ENCODE measurements at places on chromosomes 5 and 9.

- DNase-seq: no peak
Measured at GRCh38 chr9:135914921-135915320, 7.6 kb upstream of the CAMSAP1 start.

DNA sequence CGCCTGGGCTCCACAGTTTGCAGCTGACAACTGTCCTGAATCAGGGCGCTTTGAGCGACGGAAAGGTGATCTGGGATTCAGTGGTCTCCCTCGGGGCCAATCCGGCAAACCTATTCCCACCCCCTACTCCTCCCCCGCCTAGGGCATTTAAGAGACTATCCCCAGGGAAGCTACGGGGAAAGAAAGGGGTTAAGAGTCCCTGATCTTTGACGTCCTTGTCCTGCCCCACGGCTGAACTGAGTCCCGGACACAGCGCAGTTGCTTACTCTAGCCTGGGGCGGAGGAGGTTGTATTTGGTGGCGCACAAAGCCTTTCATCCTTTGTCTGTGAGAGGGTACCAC lies 3.4 kb downstream of the RORB start:
- DNase-seq: no peak

- DNase-seq: no peak
Measured at GRCh38 chr5:63931836-63932235, 30.4 kb downstream of the HTR1A start.

- no peak for DNase-seq
Measured at GRCh38 chr9:131609099-131609830, 63.9 kb downstream of the PRRT1B start.

DNA sequence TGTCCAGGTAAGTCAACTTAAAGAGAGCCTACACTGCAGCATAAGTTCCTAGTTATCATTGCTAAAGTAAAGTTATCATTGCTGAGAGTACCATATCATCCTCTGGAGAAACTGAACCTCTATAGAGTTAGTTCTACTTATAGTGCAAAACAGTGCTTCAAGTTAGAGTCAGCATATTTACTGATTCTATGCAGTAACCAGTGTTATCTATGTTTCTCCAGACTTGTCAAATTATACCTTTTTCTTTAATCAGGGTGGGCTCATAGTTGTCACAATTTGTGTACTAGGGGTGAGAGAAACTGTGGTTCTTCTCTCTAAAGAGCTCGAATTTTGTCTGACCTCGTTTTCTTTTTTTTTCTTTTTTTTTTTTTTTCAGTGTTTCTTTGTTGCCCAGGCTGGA lies 79.6 kb downstream of the ANXA2R start:
- DNase-seq: no peak

DNA sequence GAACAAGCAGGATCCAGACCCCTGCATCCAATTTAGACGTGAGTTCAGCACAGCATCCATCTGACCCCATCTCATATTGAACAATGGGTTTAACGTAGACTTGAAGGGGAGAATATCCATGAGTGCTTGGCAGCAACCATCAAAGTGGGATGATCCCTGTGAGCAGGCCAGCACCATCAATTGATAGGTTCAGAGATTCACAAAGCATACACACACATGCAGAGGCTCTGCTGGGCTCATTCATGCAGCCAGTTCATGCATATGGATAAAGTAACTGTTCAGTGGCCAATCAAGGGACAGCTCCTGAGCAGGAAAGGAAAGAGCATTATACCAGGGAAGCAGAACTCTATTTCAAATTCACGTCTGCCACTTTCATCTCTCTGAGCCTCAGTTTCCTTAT lies 24.8 kb upstream of the CPEB4 start:
- DNase-seq: no peak

GRCh38 chr5:76715736-76716455 lies at the start of gene F2R:
Gene F2R, plus strand, starts transcription at chr5:76716126. Its CDS starts 182 bp downstream, at chr5:76716308.
- DNase-seq: peak; percentile 92

- DNase-seq: peak; percentile 75
Measured at GRCh38 chr9:7721291-7721690, 78.3 kb downstream of the DMAC1 start.

DNA sequence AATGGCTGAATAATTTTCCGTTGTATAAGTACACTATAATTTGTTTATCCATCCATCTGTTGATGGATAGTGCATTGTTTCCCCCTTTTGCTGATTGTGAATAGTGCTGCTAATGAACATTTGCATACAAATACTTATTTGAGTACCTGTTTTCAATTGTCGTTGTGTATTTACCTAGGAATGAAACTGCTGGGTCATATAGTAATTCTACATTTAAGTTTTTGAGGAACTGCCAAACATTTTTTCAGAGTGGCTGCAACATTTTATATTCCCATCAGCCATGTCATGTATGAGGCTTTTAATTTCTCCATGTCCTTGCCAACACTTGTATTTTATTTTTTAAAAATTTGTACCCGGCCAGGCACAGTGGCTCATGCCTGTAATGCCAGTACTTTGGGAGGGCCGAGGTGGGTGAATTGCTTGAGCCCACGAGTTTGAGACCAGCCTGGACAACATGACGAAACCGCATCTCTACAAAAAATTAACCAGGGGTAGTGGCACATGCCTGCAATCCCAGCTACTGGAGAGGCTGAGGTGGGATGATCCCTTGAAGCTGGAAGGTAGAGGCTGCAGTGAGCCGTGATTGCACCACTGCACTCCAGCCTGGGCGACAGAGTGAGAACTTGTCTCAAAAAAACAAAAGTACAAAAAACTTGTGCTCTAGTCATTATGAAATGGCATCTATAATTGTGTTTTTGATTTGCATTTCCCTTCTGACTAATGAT lies 2.2 kb upstream of the ANXA6 start:
- no peak for DNase-seq

- DNase-seq: no peak
Measured at GRCh38 chr5:20113031-20113715, 125.2 kb upstream of the CDH18 start.

GRCh38 chr5:91357806-91358205 lies 25.3 kb downstream of the ARRDC3 start:
- no peak for DNase-seq

GRCh38 chr5:60260658-60261057 lies 367.1 kb upstream of the PDE4D start:
- DNase-seq: no peak

DNA sequence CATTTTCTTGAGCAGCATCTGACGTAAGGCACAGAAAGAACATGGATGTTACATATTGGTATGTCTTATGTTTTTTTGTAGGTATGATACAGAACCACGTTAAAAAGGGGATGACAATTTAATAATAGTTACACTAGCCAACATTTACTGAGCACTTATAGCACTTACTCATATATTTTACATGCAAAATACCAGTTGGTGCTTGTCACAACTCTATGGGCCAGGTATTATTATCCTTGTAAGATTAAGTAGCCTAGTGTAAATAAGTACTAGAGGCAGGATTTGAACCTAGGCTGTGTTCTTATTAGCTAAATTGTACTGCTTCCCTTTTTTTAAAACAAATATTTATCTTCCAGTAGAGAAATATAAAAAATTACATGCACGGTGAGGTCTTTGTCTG lies 83.5 kb downstream of the RANBP17 start:
- DNase-seq: no peak

DNA sequence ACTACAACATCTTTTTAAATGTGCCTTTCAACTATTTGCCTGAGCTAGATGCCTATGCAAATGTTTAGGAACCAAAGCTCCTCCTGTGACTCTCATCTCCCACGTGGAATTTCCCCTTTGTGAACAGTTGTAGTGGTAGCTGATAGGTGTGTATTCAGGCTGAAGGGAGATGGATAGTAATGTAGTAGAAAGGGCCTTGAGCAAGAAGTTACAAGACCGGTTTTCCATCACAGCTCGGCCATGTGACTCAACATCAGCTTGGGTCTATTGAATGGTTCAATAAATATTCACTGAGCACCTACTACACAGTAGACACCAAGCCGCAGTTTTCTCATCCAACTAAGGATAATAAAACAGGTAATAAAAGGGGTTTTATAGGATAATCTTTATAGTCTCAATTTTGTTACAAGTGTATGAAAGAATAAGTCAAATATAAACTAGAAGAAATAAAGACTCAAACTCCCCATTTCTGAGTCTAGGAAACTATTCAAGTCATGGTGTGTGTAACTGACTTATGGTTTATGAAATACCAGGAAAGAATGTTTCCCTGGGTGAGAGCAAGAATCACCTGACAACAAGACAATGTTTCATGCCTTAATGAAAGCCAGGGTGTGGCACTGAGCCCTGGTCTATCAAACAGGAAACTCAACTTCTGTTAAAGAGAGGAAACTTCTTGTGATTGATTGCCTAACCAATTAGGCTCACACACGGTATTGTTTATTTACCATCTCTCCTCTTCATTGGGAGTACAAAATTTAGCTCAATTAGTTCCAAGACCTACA lies 187.1 kb upstream of the SPEF2 start:
- no peak for DNase-seq

- DNase-seq: no peak
Measured at GRCh38 chr5:141651728-141652105, 499 bp upstream of the FCHSD1 start.

- no peak for DNase-seq
Measured at GRCh38 chr9:92484563-92484962, 2.3 kb upstream of the ASPN start.

DNA sequence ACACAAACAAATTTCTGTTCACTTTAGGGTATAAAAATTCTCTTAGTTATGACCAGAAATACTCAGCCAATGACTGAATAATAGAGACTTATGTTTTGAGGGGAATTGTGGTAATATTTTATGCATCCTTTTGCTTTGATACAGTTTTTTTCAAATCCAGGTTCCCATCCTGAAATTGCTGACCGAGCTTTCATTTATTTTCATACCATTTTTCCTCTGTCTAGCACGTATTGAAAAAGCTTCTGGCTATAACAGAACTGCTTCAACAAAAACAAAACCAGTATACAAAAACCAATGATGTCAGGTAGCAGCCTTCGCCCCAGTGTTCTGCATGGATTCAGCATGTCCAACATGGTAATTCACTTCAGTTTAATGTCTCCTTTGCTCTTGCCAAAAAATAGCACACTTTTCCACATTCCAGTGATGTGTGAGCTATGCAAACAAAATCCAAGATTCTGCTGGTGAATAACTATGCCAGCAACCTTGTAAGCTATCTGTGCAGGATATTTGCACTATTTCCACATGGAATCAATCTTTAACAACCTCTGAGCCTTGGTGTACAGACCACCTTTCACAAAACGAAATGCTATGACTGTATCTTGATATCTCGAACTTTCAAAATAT lies 22.0 kb downstream of the CCNH start:
- no peak for DNase-seq

DNA sequence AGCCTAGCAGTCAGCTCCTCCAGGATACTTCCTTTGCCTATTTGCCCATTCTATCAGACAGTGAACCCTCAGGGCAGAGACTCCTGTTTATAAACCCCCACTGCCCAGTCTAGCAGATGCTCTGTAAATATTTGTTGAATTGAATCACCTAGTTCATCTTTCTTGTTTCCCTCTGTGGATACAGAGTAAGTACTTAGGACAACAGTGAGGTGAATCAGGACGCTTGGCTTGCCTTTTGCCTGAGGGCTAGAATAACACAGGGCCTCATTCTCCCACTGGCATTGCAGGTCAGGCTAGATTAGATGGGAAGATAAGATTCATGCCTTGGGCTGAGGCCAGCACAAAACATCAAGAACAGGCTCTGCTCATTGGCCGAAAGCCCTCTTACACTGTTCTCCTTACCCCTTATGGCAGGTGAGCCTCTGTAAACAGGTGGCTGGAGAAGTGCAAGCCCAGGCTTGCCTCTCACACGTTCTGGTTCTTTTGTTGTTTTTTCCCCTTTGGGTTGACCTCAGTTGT lies 22.2 kb downstream of the TNFSF8 start:
- no peak for DNase-seq

DNA sequence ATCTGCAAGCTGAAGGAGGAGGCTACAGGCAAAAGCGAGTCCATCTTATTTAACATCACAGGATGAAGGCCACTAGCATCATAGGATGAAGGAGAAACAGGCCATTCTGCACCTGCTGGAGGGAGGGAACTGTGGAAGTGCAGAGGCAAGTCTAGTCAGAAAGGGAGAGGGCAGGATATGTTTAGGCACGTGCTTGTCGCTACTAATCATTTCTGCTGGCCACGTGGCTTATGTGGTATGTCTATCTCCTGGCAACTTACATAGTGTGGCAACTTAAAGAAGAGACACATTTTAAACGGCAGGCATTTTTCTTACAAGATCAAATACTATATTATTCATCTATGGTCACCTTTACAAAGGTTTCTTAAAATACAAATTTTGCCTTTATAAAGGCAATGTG lies 74.0 kb downstream of the GNAQ start:
- no peak for DNase-seq

DNA sequence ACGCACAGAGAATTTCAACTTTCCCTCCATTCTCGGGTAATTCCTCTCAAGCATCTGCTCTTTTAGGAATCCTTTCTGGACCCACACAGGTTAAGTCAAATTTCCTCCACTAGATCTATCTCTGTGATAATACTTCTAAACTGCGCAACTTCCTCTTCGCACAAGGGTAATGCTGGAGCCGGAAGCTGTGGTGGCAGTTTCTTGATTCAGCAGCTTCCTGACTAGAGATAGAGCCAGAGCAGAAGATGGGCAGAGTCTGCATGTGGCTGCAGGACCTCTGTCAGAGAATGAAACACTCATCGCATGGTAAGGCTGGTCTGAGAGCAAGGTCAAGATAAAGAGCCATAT lies 11.1 kb upstream of the CDC42SE2 start:
- no peak for DNase-seq

- DNase-seq: no peak
Measured at GRCh38 chr5:179867476-179867875, 8.9 kb upstream of the MRNIP start.

GRCh38 chr9:29437526-29437925 lies 1864.2 kb upstream of the C9orf72 start:
- no peak for DNase-seq

DNA sequence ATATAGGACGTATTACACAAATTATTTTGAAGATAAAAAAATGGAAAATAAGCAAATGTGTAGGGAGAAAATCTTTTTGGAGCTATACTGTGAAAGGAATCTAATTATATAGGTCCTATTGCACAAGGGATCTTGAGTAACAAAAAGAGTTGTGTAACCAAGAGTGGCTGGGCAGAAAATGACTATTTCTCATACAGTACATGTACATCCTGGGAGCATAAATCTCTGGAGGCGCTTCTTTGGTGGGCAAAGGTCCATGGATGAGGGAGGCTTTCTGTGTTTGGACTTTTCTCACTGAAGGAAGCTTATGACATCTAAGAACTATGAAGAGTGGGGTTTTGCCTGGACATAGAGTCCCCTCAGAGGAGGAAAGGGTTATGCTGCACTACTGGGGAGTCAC lies 29.8 kb downstream of the ANKS6 start:
- DNase-seq: peak; percentile 3

- DNase-seq: no peak
Measured at GRCh38 chr5:110458313-110458712, 268.2 kb downstream of the TMEM232 start.

DNA sequence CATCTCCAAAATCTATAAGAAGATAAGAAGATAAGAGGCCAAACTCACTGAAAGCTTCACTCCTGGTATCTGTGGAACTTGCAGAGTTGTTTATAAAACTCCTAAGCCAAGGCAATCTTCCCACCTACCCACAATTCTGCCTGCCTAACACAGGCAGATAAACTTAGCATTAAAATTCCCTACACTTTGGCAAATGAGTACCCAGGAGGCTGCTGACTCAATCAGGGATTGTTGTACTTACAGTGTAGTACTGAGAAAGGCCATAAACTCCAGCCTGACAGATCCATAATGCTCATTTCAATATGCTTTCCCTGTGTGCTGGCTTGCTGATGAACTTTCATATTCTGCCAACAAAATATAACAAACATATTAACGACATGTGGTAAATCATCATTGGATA lies 725.2 kb downstream of the BRINP1 start:
- no peak for DNase-seq

GRCh38 chr5:10476878-10477277 lies 35.2 kb downstream of the ROPN1L start:
- no peak for DNase-seq

- DNase-seq: no peak
Measured at GRCh38 chr9:69768716-69769115, 8.9 kb upstream of the PTAR1 start.
